H9 (cell line): ENCODE measurements at places on chromosomes 3 and 15. TPM values are rescaled to one million over a fixed set of nuclear protein-coding genes. Genes with fewer than 3 reads are reported as not detected.

The CPLX3 gene
- total RNA-seq: not detected in 2 replicates

- no peak for DNase-seq
These were observed 25.3 kb downstream of the MEF2A start for GRCh38 chr15:99590913-99591646.

- no peak for DNase-seq
These were observed 223.3 kb upstream of the ARHGEF26 start for GRCh38 chr3:153897842-153898241.

The COPB2 gene
- total RNA-seq: 116 and 121 TPM in 2 replicates

- no peak for DNase-seq
These were observed 790.4 kb downstream of the GRM7 start for GRCh38 chr3:7651274-7651673.

DNA sequence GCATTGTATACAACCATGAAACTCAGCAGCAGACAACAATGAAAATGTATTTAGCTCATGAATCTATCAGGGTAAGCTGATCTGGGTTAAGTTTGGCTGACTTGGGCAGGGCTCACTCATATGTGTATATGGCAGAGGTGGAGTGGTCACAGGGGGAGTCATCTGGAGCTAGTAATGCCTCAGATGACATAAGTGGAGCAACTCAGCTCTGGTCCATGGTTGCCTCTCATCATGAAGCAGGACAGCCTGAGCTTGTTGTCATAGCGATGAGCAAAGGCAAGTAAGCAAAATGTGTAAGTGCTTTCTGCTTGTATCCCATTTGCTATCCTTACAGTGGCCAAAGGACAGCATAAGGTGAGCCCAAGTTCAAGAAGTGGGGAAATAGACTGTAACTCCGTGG is 64.5 kb downstream of the ALCAM start:
- DNase-seq: no peak

GRCh38 chr15:78033864-78034263 is 43.6 kb downstream of the TBC1D2B start:
- DNase-seq: no peak

- no peak for DNase-seq
These were observed 218.5 kb downstream of the ITPR1 start for GRCh38 chr3:4711680-4711992.
